ENCODE measurements at places on chromosomes 3 and 15.

- DNase-seq = no peak
These were observed 2.5 kb downstream of the UBP1 start for GRCh38 chr3:33437556-33438283.

DNA sequence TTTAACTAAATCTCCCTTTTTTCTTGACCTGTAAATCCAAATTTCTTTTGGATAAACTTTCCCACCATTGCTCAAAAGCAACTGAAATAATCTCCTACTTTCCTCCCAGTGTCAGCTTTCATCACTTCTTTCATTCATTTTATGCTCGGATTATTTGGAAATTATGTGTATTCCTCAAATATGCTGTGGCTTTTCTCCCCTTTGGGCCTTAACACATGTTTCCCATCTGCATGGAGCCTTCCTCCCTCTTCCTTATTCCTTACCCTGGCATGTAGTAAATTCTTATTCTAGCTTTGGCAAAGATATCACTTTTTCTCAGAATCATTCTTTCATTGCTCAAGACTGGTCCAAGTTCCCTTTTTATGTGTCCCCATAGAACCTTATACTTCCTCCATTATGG lies 41.8 kb upstream of the TUSC7 start:
- DNase-seq = no peak

GRCh38 chr3:71680603-71681002 lies 44.6 kb downstream of the EIF4E3 start:
- no peak for DNase-seq

DNA sequence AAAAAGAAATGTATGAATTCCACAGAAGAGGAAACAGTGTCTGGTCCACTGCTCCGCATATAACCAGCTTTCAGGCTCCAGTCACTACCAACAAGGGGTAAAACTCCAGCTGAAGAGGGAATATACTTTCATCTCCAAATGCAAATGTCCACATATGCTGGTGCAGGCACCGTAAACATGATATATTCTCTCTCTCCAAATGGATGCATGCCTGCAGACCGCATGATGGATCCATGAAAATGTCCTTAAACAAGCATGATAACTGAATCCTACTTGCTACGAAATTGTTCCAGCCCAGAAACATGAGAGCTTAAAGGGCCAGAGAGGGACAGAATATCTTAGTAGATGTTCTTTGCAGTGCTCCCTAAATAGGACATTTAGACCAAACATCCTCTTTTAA lies 150.3 kb upstream of the FEZF2 start:
- DNase-seq = no peak

- no peak for DNase-seq
These were observed 24.7 kb downstream of the SLC24A1 start for GRCh38 chr15:65646486-65646885.

All from NCI-H2171 treated with DMSO at 0.1 percent for 48 hours (cell line).